ENCODE measurements at places on chromosomes 2 and 18.

DNA sequence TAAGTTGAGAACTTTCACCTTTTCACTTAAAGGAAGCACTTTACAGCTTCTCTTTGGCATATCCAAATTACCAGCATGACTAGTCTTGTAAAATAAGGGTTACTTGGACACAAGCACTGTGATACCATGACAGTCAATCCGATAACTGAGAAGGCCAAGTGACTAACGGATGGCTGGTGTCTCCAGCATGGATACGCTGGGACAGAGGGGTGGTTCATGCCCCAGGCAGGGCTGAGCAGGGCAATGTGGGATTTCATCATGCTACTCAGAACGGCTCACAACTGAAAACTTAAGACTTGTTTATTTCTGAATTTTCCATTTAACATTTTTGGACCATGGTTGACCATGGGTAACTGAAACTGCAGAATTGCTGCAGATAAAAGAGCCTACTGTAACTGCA lies 43.1 kb upstream of the GPR155 start:
- no peak for ATAC-seq

DNA sequence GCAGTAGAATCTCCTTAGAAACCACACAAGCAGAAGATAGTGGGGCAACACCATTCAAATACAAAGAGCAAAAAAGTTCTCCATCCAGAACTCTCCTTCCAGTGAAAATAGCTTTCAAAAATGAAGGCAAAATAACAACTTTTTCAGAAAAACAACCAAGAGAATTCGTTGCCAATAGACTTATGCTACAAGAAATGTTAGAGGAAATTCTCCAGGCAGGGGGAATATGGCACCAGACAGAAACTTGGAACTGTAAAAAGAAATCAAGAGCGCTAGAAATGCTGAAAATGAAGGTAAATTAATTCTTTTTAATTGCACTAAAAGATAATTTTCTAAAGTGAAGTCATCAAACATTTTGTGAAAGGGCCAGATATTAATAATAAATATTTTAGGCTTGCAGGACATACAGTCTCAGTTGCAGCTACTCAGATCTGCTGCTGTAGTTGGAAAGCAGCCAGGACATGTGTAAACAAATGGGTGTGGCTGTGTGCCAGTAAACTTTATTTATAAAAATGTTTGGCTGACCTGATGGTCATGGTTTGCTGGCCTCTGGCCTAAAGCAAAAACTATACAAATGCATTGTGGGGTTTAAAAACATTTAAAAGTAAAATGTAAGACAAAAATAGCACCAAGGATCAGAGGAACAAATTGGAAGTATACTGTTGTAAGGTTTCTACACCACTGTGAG lies 73.7 kb upstream of the TGFA start:
- ATAC-seq, result peak; percentile 61

DNA sequence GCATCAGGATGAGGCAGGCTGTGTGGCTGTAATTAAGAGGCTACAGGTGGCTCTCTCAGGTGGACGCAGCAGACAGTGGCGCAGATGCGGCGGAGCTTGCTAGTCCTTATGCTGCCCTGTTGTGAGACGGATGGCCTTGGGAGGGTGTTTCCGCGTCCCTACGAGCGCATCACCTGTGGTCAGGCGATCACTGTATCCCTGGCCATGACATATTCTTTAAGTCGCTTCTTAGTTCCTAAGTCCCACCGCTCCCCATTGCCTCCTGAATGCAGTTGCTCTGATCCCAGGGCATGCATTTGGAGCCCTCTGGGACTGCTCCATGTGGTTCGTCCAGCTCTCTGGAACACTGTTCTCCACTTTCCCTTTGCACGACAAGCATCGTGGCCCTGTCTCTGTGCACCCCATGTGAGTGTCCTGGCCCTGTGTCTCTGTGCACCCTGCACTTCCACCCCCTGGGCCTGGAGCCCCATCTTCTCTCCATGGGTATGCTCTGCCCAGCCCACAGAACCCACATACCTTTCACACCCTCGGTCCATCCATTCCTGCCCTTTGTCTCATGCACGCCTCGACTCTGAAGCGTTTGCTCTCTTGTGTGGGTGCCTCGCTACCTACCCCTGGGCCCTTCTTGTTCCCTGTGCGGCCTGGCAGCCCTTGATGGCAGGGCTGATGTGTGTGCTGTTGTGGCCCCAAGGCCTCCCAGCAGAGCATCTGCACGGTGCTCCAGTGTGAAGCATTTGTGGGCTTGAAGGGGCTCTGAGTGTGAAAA lies 74.4 kb downstream of the SH3RF3 start:
- no peak for ATAC-seq

GRCh38 chr2:201233192-201233811 lies 27.0 kb upstream of the CASP8 start:
- no peak for ATAC-seq

DNA sequence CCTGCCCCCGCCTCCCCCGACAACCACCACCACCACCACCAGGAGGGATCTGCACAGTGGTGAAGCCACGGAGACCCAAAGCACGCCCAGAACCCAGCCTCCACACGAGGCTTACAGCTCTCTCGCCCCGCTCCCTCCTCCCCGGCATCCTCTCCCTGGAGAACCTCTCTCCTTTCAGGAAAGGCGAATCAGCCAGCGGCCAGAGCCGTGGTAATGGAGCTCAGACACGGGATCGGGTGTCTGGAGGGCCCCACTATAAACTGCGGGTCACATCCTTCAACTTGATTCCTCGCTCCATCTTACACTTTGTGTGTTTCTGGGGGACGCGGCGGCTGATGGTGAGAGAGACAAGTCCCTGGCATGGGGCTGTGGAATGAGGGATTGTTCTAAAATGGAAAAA lies 271.5 kb upstream of the SIX2 start:
- no peak for ATAC-seq

DNA sequence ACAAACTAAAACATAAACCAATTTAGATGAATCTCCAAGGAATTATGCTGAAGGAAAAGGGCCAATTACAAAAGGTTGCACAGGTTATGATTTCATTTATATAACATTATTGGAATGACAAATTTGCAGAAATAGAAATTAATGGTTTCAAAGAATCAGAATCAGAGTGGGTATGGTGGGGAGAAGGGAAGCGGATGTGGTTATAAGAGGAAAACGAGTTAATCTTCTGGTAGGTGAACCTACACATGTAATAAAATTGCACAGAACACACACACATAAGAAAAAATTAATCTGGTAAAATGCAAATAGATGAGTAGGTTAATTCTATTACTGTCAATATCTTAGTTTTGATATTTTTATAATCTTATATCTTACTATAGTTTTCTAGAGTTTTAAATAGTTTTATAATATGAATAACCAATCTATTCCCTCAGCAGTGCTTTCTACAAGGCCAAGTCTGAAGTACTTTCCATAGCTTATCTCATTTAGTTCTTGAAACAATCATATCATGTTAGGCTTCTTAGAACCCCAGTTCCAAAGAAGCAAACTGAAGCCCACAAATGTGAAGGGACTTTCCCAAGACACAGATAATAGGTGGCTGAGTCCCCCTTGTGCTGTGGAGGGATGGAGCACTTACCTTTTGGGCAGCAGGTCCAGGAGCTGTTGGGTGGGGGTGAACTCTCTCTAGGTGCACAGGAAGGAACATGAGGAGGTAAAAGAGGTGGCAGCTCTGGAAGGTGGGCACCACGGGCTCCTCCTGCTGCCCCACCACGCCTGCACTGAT lies 31.5 kb downstream of the ZNF519 start:
- ATAC-seq, result no peak

DNA sequence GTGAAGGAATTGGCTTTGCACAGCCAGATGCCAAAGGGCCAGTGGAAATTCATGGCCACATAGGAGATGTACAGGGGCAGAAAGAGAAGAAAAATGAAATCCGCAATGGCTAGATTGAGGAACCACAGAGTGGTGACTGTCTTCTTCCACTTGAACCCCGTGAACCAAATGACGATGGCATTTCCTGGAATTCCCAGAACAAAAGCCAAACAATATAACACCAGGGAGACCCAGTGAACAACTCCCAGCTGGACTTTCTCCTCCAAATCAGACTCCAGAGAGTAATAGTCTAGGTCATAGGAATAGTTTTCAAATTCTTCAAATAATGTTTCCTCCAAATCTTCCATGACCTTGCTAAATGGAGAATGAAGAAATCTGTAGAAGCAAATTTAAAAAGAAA lies 17.2 kb downstream of the EEF1B2 start:
- ATAC-seq, result no peak

- no peak for ATAC-seq
Measured at GRCh38 chr2:29431485-29431884, 316.3 kb downstream of the CLIP4 start.

DNA sequence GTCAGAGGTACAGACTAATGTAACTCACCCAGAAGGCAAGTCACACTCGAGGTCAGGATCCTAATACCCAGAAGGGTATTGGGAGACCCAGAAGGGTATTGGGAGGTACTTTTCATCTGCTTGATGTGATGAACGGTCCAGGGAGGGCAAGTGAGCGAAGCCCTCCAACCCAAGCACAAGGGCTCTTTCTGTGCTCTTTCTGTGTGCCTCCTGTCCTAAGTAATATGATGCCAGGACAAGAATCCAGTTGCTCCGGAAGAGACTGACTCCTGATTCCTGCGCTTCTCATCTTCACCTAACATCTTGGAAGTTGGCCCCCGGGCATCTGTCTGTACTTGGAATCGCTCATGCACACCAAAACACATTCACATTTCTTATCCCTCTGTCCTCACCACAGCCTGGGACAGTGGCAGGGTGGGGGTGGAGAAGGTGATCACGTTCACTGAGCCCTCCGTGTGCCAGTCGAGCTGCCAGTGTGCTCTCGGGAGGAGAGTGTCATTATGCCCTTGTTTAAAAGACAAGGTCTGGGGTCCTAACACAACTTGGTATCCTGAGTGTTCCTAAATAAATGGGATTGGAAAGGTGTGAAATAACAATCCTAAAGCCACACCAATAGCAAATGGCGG lies 17.1 kb downstream of the GYPC start:
- no peak for ATAC-seq

DNA sequence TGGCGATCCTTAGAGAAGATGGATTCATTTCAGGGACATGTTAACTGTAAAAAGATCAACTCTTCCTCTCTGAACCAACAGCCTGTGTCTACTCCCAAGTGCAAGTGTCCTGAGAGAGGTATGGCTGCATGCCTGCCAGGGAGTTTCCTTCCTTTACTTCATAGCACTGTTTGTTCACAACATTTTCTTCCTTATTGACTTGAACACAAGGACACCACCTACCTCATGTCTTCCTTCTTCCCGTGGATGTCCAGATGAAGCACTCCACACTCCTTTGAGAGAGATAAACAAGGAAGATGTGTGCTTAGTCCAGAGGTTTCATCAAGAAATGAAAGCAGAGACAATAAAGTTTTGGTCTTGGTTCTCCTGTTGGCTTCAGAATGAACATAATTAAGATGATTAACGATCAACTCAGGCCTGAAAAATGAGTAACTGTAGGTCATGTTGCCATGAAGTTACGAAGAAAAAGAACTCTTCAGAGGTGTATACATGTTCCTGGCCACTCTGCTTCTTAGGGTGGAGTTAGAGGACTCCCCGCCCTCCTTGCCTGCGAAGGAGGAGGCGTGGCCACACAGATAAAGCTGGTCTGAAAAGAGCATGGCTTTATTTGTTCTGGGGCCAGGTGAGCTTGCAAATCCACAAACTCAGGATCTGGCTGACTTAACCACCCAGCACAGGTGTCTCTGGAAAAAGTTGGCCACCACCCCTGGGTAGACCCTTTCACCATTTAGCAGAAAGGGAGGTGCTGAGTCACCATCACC lies 155.0 kb upstream of the KCTD1 start:
- no peak for ATAC-seq

- no peak for ATAC-seq
Measured at GRCh38 chr18:28884304-28884703, 707.4 kb upstream of the CDH2 start.

GRCh38 chr2:224392545-224392944 lies 9.4 kb downstream of the FAM124B start:
- no peak for ATAC-seq

- peak; percentile 72 for ATAC-seq
Measured at GRCh38 chr2:85266146-85267041, 61.4 kb downstream of the TGOLN2 start.

- no peak for ATAC-seq
Measured at GRCh38 chr2:205510345-205510744, 172.0 kb upstream of the NRP2 start.

DNA sequence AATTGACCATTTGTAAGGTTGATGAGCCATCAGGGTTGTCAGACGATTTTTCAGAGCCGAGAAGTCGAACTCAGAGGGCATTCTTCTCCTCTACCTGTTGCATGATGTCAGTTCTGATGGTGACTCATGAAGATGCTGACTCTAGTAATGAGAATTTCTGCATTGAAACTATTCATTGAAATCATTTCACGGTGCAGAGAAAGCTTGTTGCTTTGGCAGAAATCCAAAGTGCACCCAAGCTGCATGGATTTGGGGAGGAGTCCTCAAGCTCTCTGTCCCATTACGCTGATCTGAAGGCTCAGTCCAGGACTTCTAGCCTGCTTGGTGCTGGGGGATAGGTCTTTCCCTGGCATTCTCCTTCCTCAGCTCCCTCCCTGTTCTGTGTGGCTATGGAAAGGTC lies 125.7 kb upstream of the PXDN start:
- peak; percentile 31 for ATAC-seq

DNA sequence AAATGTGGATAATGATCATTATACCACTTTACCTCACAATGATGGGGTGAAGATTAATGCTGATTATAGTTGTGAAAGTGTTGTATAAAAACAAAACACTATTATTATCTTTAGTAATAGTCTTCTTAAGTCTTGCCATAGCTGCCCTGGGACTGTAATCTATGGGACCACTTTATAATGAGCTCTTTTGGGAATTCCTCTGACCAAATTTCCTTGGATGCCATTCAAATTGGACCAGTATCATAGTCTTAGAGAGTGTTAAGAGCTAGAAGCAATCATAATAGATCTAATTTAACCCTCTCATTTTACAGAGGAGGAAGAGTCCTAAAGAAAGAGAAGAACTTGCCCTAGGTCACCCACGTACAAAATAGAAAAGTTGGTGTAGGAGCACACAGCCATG lies 457.7 kb upstream of the SLC14A2 start:
- ATAC-seq, result no peak

GRCh38 chr2:209663139-209663538 lies 108.5 kb upstream of the UNC80 start:
- ATAC-seq, result peak; percentile 82

GRCh38 chr18:45370255-45371010 lies 244.8 kb upstream of the SLC14A2 start:
- peak; percentile 58 for ATAC-seq

- no peak for ATAC-seq
Measured at GRCh38 chr18:69948919-69949537, 1.4 kb upstream of the CD226 start.

DNA sequence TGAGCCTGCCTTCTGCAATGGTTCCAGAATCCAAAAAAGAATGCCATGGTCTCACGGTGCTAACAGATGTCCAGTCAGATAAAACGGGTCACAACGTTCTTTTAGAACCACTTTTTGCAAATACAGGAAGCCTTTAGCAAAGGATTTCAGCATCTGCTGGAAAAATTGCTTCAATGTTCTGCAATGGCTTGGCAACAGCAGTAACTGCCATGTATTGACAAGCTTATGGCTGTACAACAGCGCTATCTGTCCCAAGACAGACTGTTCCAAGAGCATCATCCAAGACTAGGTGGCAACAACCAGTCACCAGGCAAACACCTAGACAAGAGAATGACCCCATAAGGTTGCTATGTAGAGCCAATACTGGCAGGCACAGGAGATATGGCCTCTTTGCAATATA lies 37.6 kb upstream of the RIOK3 start:
- no peak for ATAC-seq

- no peak for ATAC-seq
Measured at GRCh38 chr2:20580690-20581437, 70.0 kb downstream of the HS1BP3 start.

- peak; percentile 47 for ATAC-seq
Measured at GRCh38 chr2:239368906-239369552, 31.8 kb downstream of the HDAC4 start.

All from motor neuron (in vitro differentiated cells).